ENCODE measurements at places on chromosomes 4 and X.

DNA sequence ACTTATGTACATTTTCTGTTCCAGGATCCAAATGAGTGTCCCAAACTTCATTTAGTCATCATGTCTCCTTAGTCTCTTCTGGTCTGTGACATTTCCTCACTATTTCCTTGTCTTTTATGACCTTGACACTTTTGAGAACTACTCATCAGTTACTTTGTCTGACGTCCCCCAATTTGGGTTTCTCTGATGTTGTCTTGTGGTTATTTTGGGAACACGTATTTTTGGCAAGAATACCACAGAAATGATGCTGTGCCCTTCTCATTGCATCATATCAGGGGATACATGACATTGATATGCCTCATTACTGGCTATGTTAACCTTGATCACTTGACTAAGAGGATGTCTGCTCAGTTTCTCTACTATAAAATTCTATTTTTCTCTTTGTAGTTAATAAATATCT is 308.8 kb downstream of the ZNF674 start:
- no peaks in the 10 kb centered on the region for H3K36me3 ChIP-seq
- no peak overlapping the region for H3K27ac ChIP-seq
- no peaks in the 10 kb centered on the region for H3K27me3 ChIP-seq
- no peak overlapping the region for H3K4me3 ChIP-seq
- no peak for DNase-seq

DNA sequence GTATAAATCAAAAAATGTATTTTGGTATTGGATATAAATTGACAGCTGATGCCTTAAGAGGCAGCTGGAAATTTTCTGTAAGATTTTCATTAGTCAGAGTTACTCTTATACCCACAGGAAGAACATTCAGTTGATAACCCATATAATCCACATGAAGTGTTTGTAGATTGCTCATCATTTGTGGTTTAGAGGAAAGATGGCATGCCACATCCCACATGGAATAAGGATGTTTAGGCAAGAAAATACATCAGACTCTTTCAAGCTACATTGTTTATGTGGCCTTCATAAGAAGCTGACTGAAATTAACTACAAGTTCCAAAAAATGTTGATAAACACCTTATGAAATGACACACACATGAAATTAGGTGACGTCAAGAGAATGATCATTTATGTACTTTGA is 56.6 kb downstream of the AREG start:
- H3K4me3 ChIP-seq, result no peak overlapping the region
- H3K36me3 ChIP-seq, result no peaks in the 10 kb centered on the region
- DNase-seq, result no peak
- H3K4me1 ChIP-seq, result no peaks in the 10 kb centered on the region

DNA sequence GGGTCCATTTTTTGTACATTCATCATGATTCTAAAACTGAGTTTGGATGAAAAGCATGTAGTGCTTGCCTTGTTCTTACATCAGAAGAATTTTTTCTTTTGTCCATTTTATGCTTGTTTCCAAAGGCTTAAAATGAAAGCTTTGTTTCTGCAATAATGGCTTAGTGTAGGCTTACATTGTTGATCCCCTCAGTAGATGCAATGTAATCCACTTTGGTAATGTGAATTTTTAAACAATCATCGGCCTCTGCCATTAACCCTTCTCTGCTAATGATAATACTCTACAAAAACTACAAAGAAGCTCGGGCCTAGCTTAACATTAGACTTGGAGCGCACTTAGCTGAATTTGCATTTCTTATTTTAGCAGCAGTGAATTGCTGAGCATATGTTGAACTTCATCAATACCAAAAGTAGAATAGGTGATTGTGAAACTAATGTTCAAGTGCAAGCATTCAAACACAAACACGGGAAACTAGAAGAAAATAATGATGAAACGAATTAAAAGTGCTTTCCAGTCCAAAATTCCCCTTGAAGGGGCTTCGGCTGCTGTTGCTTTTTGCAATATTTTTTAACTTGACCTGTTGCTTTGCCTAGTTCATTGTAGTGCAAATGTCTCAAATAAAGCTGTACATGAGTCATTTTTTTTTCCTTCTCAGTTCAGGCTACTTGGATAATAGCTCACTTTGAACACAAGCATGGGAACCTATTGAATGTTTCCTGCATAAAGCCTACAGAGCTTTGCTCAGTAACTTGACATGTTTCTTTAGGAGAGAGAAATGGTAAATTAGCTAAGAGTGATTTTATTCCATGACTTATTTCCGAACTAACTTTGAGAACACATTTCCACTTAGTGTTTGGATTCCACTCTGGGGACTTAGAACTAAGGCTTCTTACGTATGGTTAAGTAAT is 66.5 kb downstream of the SLIT2 start:
- no peaks in the 10 kb centered on the region for H3K4me1 ChIP-seq
- no peak overlapping the region for H3K27ac ChIP-seq
- H3K27me3 ChIP-seq, result no peaks in the 10 kb centered on the region
- H3K36me3 ChIP-seq, result no peaks in the 10 kb centered on the region
- no peak overlapping the region for H3K4me3 ChIP-seq

DNA sequence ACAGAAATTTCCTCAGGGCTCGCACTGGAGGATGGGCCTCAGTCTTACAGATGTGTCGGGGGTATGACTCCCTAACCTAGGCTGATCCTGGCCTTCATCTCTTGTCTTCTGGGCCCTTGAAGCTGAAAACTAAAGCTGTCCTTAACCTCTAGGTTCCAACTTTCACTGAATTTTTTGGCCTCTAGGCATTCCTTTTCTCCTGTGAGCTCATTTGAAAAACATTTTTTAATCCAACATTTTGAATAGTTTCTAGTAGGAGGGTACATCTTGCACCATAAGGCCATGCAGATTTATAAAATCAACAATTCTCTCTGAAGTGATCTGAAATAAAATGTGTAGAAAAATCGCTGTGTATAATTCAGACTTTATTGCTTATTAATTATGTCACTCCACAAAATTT is 19.7 kb downstream of the RWDD4 start:
- no peaks in the 10 kb centered on the region for H3K36me3 ChIP-seq
- no peak for DNase-seq
- no peaks in the 10 kb centered on the region for H3K4me1 ChIP-seq
- no peaks in the 10 kb centered on the region for H3K27me3 ChIP-seq
- no peak overlapping the region for H3K27ac ChIP-seq

DNA sequence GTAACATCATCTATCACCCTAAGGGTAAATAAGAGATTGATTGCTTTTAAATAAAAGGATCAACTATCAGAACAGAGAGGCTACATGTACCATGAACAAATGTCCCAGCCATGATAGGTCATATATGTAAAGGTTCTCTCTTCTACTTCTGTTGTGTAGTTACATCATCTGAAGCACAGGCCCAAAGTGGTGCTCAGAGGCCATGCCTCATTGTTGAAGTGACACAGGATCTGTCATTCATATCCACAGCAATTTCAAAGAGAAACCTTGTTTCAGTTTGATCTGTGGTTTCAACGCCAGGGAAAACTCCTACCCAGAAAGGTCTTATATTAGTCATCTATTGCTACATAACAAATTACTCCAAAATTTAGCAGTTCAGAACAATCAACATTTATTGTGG is 269.2 kb upstream of the MAOA start:
- no peak overlapping the region for H3K4me3 ChIP-seq
- no peaks in the 10 kb centered on the region for H3K27me3 ChIP-seq
- H3K4me1 ChIP-seq, result no peaks in the 10 kb centered on the region
- H3K27ac ChIP-seq, result no peak overlapping the region
